A549 treated with CORT108297 at 1 μM for 4 hours (cell line): ENCODE measurements at places on chromosomes 6 and 20. TPM values are rescaled to one million over a fixed set of nuclear protein-coding genes. Genes with fewer than 3 reads are reported as not detected.

CD24 gene
- total RNA-seq = 220 to 266 TPM (median 252 TPM) in 5 replicates

ANKRD66 gene
- total RNA-seq = not detected in 5 replicates

EPPIN gene
- total RNA-seq = not detected in 5 replicates

BTNL2 gene
- not detected in 5 replicates for total RNA-seq

TPD52L2 gene
- total RNA-seq = 125 to 137 TPM (median 132 TPM) in 5 replicates

SLPI gene
- total RNA-seq = 8.0 to 15.4 TPM (median 10.5 TPM) in 5 replicates

MAPK13 gene
- total RNA-seq = 0.55 to 1.3 TPM (median 0.73 TPM) in 5 replicates

CTCFL gene
- 0.03 to 0.06 TPM (median 0.06 TPM) in 4 of 5 replicates, not detected in the other for total RNA-seq

MYBL2 gene
- total RNA-seq = 71.5 to 82.4 TPM (median 76.0 TPM) in 5 replicates

RFX6 gene
- total RNA-seq = 0.03 TPM in 1 of 5 replicates, not detected in the others

C6orf118 gene
- 0.14 to 0.18 TPM (median 0.16 TPM) in 5 replicates for total RNA-seq

DDX39B gene
- total RNA-seq = 321 to 413 TPM (median 373 TPM) in 5 replicates

SYCP2 gene
- 0.35 to 0.60 TPM (median 0.50 TPM) in 5 replicates for total RNA-seq

OR2B6 gene
- total RNA-seq = 0.08 to 0.32 TPM (median 0.15 TPM) in 3 of 5 replicates, not detected in the others

SYNJ2 gene
- 47.2 to 60.8 TPM (median 59.0 TPM) in 5 replicates for total RNA-seq

RSPO3 gene
- total RNA-seq = 85.2 to 115 TPM (median 91.8 TPM) in 5 replicates

SLC26A8 gene
- not detected in 5 replicates for total RNA-seq

HDGFL1 gene
- total RNA-seq = not detected in 5 replicates

RGS17 gene
- 6.1 to 7.2 TPM (median 7.1 TPM) in 5 replicates for total RNA-seq

MRAP2 gene
- 1.2 to 1.8 TPM (median 1.3 TPM) in 5 replicates for total RNA-seq

TAAR5 gene
- total RNA-seq = not detected in 5 replicates

FHL5 gene
- total RNA-seq = not detected in 5 replicates

DDO gene
- total RNA-seq = 0.06 to 0.12 TPM (median 0.09 TPM) in 5 replicates

SNAI1 gene
- total RNA-seq = 12.4 to 17.1 TPM (median 16.3 TPM) in 5 replicates

SLC17A1 gene
- total RNA-seq = 0.10 TPM in 1 of 5 replicates, not detected in the others

DEFB126 gene
- not detected in 5 replicates for total RNA-seq

NR2E1 gene
- total RNA-seq = 0.03 to 0.09 TPM (median 0.04 TPM) in 4 of 5 replicates, not detected in the other

NOTCH4 gene
- total RNA-seq = 0.36 to 0.78 TPM (median 0.66 TPM) in 5 replicates

TBC1D20 gene
- total RNA-seq = 31.9 to 35.5 TPM (median 33.0 TPM) in 5 replicates

DPPA5 gene
- total RNA-seq = not detected in 5 replicates

CPNE5 gene
- 0.06 to 0.12 TPM (median 0.09 TPM) in 4 of 5 replicates, not detected in the other for total RNA-seq
